Activated T-cell treated with anti-CD3 and anti-CD28 coated beads, Interleukin-2, amount 50 U/mL, for 72 hours (primary cell): ENCODE measurements at places on chromosomes 1 and 21. TPM values are rescaled to one million over a fixed set of nuclear protein-coding genes. Genes with fewer than 3 reads are reported as not detected.

DNA sequence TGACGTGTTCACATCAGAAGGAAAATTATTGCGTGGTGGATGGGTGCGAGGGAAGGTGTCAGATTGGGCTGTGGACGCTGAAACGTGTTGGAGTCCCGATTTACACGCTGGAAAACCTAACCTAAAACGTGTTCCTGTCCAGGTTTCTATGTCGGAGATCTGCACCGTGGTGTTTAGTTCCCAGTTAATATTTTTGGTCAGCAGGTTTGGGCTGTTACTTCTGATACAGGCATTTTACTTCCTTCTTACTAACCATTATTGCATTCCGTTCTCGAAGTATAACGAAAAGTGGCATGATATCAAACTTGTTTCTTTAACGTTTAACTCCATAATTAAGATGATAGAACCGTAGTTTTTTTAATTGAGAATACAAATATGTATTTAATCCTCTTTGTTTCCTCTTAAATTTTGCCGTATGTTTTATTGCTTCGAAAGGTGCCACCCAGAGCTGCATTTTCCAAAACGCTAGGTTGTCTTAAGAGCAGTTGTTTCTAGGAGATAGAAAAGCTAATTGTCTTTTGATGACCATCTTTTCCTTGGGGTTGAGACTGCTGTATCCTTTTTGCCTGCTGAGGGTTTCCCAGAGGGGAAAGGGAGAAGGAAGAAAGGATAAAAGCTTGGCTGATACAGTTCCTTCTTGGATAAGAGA is 1.3 kb downstream of the ADARB1 start:
- H3K27ac ChIP-seq = peak overlapping the region; percentile 86
- no peaks in the 10 kb centered on the region for H3K27me3 ChIP-seq
- no peaks in the 10 kb centered on the region for H3K36me3 ChIP-seq
- peaks cover 57% of the 10 kb centered on the region for H3K4me1 ChIP-seq
- peak overlapping the region; percentile 80 for H3K4me3 ChIP-seq
- no peak for DNase-seq

The OPTC gene
- not detected for total RNA-seq

DNA sequence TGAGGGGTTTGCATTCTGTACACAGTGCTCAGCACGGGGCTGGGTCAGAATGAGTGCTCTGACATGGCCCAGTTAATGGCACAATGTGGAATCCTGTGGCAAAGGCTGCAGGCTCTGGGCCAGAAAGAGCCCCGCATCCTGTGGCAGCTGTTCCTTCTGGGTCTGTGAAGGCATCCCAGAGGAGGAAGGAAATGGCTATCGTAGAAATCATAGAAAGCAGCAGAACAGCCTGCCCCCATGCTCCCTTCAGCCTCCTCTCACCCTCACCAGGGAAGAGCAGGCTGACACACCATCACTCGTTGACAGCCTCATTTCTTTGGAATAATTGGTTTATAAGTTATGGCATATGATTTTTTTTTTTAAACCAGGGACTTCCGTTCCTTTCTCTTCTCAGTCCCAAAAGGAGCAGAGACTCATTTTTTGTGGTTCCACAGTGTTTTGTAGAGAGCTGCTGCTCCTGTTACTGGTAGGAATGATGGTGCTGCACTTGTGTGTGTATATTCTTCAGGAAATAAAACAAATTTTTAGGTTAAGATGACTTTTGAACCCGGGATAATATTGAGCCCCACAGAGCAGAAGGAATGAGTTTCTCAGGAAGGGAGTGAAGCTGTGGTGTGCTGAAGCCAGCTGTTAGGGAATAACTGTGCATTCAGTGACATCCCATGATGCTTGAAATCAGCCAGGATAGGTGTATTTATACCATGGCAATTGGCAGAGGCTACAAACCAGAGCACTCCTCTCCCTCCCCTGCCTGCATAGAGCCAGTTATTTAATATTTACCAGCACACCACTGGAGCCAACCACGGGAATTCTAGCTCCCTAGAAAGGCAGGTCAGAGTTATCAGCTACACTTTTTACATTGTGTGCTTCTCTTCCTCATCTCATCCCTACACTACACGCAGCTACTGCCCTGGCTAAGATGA is 32.0 kb downstream of the PLXNA2 start:
- H3K4me3 ChIP-seq = no peak overlapping the region
- H3K27ac ChIP-seq = no peak overlapping the region
- H3K36me3 ChIP-seq = no peaks in the 10 kb centered on the region
- H3K4me1 ChIP-seq = no peaks in the 10 kb centered on the region

- peaks cover 5% of the 10 kb centered on the region for H3K36me3 ChIP-seq
- no peak for DNase-seq
- no peaks in the 10 kb centered on the region for H3K27me3 ChIP-seq
- no peak overlapping the region for H3K27ac ChIP-seq
- no peak overlapping the region for H3K4me3 ChIP-seq
- H3K4me1 ChIP-seq = peaks cover 23% of the 10 kb centered on the region
Measured at GRCh38 chr1:26132128-26132833, 20.7 kb downstream of the PDIK1L start.

- H3K27ac ChIP-seq = no peak overlapping the region
- DNase-seq = no peak
- H3K27me3 ChIP-seq = no peaks in the 10 kb centered on the region
- peaks cover 23% of the 10 kb centered on the region for H3K4me1 ChIP-seq
- H3K4me3 ChIP-seq = no peak overlapping the region
Measured at GRCh38 chr1:212622467-212622866, 13.9 kb downstream of the ATF3 start.

DNA sequence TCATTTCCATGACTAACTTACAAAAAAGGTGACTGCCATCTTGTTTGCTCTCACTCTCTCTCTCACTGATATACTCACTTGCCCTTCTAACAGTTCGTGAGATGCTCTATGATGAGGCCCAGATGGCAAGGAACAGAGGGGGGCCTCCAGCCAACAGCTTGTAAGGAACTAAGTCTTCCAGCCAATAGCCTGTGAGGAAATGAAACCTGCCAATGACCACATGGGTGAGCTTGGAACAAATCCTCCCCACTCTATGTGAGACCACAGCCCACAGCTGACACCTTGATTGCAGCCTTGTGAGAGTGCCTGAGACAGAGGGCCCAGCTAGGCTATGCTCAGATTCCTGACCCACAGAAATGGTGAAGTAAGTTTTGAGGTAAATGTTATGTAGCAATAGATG is 153.7 kb downstream of the HHIPL2 start:
- H3K27ac ChIP-seq = no peak overlapping the region
- H3K36me3 ChIP-seq = no peaks in the 10 kb centered on the region
- peaks cover 9% of the 10 kb centered on the region for H3K4me1 ChIP-seq
- no peak for DNase-seq
- no peak overlapping the region for H3K4me3 ChIP-seq

- H3K4me1 ChIP-seq = peaks cover 17% of the 10 kb centered on the region
- no peaks in the 10 kb centered on the region for H3K36me3 ChIP-seq
- H3K4me3 ChIP-seq = no peak overlapping the region
- no peak for DNase-seq
- no peak overlapping the region for H3K27ac ChIP-seq
Measured at GRCh38 chr1:207903767-207904166, 7.2 kb downstream of the CD34 start.

DNA sequence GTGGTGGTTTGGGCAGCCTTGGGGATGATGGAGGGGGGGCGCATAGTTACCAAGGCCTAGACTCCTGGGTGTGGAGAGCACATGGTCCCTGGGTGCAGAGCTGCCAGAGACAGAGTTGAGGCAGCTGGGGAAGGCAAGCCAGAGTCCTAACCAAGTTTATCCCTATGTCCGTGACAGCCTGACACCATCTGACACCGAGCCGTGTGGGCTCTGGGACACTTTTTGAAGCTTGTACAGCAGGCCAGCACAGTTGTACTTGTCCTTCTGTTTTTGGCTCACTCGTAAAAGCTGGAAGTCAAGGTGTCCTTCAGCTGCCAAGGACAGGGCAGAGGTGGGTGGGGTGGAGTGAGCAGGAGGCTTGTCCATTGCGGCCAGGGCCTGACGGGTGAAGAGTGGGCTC is 28.5 kb downstream of the SLC26A9 start:
- no peaks in the 10 kb centered on the region for H3K4me1 ChIP-seq
- peaks cover 7% of the 10 kb centered on the region for H3K27me3 ChIP-seq
- no peak overlapping the region for H3K4me3 ChIP-seq
- no peak for DNase-seq

DNA sequence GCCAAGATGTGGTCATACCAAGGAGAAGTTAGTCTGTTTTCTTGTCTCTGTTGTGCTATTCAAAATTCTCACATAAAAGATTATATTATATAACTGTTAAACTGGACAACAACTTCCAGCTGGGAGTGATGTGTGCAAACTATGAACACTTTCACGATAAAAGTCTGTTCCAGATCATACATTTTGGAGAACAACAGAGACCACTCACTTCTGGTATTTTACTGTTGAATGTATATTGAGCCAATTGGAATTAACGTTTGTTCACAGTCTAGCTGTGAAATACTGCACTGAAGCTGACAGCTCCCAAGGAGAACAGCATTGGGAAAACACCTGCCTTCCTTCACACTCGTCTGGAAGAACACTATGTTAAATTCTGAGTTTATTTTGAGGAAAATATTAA is 860 bp upstream of the SHCBP1L start:
- H3K4me3 ChIP-seq = no peak overlapping the region
- no peaks in the 10 kb centered on the region for H3K4me1 ChIP-seq
- H3K27ac ChIP-seq = no peak overlapping the region
- H3K36me3 ChIP-seq = no peaks in the 10 kb centered on the region
- peaks cover 22% of the 10 kb centered on the region for H3K27me3 ChIP-seq
- no peak for DNase-seq

The LCE1C gene
- not detected for total RNA-seq

DNA sequence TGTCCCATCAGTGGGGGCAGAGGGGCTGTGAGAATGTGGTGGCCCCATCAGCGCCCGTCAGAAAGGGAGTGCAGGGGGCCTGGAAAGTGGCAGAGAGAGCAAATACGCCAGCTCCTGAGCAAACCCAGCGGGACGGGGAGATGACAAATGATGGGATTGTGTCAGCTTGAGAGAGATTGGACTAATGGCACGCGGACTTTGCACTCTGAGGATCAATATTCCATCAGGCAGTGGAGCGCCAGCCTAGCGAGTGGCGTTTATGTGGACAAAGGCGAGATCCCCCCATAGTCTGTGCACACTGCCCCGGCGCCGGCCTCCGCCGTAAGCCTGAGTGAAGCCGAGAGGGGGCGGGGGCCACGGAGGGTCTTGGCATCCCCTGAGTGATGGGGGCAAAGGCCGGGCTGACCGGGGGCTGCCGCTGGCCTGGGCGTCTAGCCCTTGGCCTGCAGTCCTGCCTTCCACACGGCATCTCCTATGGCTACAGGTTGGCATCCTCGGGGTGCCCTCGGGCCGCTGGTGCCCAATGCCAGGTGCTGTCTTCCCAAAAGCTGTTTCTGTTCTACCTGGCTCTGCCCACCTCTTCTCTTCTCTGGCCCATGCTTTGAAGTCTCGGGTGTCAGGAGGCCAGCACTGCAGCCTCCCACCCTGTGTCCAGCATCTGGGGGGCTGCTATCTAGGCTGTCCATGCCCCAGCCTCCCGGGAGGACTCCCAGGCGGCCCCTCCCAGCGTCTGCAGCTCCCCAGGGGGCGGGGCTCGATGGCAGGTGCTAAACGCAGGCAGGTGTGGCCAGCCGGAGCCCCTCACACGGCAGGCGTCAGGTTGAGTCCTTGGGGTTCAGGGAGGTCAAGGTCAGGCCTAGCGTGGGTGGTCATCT is 46.5 kb downstream of the PRDM16 start:
- H3K4me1 ChIP-seq = no peaks in the 10 kb centered on the region
- no peaks in the 10 kb centered on the region for H3K36me3 ChIP-seq
- DNase-seq = no peak
- H3K27ac ChIP-seq = no peak overlapping the region

The TTC4 gene
- 38.7 TPM for total RNA-seq
